ENCODE measurements at places on chromosomes 4 and X. TPM values are rescaled to one million over a fixed set of nuclear protein-coding genes. Genes with fewer than 3 reads are reported as not detected.

BBS12 gene
- 3.2 TPM for total RNA-seq

PGK1 gene
- total RNA-seq: 269 TPM

SOX3 gene
- total RNA-seq: not detected

RBPJ gene
- total RNA-seq: 87.0 TPM

DNA sequence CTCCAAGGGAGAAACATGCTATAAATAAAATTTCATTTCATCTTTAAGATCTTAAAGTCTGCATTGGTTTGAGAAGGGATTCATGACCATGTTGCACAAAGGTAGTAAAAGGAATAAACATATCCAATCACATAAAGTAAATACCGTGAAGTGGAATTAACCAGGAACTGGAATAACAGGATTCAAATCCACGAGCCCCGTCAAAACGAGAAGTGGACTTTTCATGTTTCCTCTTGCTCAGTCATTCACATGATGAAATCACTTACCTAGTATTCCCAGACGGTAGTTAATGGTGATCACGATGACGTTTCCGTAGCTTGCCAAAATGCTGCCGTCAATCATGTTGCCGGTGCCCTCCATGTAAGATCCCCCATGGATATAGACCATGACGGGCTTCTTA lies 199.7 kb downstream of the NLGN4X start:
- no peak for DNase-seq
- no peak overlapping the region for H3K27ac ChIP-seq
- peaks cover 7% of the 10 kb centered on the region for H3K36me3 ChIP-seq
- H3K4me1 ChIP-seq: peaks cover 1% of the 10 kb centered on the region
- no peaks in the 10 kb centered on the region for H3K27me3 ChIP-seq
- no peak overlapping the region for H3K4me3 ChIP-seq

DNA sequence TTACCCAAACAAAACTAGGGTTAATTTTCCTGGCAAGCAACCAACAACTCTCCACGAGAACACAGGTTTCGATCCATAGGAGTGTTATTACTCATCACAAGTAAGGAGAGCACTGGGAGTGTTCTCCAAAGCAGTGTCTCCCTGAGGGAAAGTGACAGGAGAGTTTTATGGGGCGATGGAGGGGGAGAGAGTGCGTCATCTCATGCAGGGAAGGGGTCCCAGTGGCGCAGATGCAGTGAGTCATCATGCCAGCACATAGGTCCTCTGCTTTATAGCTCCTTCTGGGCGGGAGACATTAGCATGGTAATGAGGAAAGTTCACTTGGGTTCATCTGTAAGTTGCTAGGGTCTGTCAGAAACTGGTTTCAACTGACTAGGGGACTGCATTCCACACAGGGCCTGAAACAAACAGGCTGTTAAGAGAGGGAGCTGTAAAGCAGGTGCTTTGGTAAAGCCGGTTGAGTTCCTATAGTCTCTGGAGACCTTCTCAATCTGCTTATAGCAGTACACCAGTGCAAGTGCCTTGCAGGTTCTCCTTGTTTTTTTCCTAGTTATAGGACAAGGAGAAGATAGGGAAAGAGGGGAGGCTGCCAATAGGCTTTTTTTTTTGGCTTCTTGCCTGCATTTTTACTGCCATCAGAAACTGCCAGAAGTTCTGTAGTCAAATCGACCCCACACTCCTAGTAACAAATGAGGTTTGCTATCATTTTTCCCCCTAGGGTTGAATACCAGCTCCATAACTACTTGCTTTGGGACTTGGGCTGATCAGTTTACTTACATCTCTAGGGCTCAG lies 12.8 kb upstream of the BOD1L1 start:
- no peak for DNase-seq
- peak overlapping the region; percentile 13 for H3K4me3 ChIP-seq
- peaks cover 32% of the 10 kb centered on the region for H3K4me1 ChIP-seq

DNA sequence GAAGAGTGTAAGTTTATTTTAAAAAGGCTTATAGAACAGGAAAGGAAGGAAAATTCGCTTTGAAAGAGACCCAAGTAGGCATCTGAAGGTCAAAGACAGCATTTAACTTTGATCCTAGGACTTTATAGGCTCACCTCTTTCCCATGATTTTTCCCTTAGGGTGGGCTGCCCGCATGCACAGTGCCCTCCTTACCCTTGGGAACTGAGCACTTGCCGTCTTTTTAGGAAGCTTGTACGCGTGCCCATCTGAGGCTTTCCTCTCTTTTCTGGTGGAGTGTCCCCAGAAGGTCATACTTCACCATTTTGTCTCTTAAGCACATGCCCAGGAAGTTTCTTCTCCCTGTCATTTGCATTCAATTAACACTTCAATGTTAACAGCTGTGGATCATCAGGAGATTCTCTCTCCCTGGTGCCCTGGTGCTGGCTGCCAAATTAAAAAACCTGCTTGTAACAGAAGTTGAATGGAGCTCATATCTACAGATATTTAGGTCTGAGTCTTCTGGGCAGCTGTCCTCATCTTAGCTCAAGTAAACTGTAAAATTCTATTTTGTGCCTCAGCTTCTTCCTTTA lies 38.4 kb upstream of the IL9R start:
- H3K4me3 ChIP-seq: peak overlapping the region; percentile 28
- peaks cover 14% of the 10 kb centered on the region for H3K4me1 ChIP-seq
- H3K36me3 ChIP-seq: peaks cover 3% of the 10 kb centered on the region
- peak overlapping the region; percentile 68 for H3K27ac ChIP-seq

DNA sequence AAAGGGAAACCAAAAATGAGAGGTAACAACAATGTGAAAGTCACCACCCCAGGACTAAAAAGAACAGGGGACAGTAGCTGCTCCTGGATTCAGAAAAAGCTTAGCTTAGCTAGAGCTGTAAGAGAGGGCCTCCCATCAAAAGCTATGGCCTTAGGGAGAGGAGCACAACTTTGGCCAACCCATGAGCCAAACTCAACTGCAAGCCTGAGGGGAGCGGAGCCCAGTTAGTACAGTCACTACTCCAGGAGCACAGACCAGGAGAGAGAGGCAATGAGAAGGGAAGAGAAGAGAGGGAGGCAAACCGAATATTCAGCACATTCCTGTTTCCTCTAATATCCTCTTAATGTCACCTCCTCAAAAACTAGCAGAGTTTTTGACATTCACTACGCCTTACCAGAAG lies 917.1 kb upstream of the INTU start:
- no peak for DNase-seq
- H3K4me3 ChIP-seq: no peak overlapping the region
- H3K27ac ChIP-seq: no peak overlapping the region
- H3K36me3 ChIP-seq: no peaks in the 10 kb centered on the region
- peaks cover 18% of the 10 kb centered on the region for H3K4me1 ChIP-seq

All from mesothelial cell of epicardium (in vitro differentiated cells).